ENCODE measurements at places on chromosomes 11 and 22.
A peak's percentile ranks its signal among the peaks of the same experiment; 100 is the strongest.

DNA sequence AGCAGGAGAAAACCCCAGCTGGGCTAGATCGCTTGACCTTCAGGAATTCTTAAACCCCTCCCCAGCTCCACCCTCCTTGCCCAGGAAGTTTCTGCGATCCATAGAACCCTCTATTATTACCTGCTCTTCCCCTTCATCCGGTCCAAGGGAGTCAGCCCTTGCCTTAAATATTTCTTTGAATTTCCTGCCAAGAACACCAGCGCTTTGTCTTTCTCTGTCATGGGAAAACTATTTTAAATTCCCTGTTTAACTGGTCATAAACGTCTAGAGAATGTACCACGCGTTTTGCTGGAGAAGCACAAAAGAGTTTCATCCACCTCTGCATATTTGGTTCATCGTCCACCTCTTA lies 496 bp upstream of the TRAF6 start:
- no peak for DNase-seq

DNA sequence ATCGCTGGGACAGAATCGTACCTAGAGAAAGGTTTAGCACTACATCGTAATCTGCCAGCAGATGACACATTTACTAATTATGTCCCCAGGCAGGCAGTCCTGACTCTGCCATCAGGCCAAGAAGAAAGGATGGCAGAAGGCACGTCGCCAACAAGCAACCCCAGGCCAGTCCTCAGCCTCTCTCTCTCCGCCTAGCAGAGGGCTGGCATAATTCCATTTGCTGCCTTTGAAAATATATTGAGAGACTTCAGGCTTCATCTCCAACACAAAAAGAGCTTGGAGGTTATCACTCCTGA lies 1517.0 kb downstream of the TBC1D22A start:
- no peak for DNase-seq

GRCh38 chr22:45709866-45710265 lies 38.2 kb downstream of the ATXN10 start:
- DNase-seq: no peak

DNA sequence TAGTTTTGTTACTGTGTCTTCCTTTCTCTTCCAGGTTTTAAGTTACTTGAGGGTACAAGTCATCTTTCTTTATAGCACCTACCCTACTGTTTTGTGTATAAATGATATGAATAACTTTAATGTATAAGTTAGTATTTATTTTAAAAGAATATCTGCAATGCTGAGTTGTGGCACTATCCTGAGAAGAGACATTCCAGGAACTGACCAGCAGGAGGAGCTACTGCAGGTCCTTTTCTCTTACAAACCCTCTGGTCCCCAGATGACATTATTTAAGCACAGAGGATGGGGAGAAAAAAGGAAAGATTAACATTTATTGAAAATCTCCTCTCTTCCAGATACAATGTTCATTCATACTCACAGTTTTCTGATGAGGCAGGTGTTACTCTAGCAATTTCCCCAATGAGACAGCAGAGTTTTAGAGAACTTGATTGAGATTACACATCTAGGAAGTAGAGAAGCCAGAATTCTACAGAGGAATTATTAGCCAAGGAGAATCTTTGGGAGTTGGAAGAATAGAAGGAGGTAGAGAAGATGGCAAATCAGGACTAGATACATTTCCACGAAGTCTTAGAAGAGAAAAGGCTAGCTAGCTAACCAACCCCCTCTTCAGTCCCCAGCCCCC lies 541.2 kb upstream of the API5 start:
- DNase-seq: no peak

- no peak for DNase-seq
Measured at GRCh38 chr11:7208391-7208790, 43.3 kb upstream of the SYT9 start.

DNA sequence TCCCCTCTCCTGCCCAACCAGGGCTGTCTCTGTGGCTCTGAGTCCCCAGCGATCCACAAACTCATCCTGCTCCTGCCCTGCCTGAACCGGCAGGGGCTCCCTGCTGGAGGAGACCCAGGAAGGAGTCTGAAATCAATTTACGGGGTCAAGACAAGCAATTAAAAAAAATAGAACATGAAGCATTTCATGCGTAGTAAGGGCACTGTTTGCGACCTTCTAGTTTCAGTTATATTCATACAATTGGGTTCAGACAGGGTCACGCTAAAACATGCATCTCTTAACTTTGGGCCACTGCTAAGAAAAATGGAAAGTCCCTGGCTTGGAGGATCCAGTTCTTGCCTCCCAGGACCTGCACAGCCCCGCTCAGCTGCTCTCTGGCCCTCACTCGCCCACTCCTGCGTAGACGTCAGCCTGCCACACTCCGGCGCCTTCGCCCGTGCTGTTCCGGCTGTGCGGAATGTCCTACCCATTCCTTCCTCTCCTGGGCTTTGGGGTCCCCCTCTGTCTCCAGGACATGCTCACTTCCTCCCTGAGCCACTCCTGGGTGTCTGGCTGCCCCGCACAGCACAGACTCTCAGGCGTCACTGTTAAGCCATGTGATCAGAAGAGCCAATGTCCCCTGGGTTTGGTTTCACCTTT lies 12.8 kb downstream of the NFAM1 start:
- no peak for DNase-seq

DNA sequence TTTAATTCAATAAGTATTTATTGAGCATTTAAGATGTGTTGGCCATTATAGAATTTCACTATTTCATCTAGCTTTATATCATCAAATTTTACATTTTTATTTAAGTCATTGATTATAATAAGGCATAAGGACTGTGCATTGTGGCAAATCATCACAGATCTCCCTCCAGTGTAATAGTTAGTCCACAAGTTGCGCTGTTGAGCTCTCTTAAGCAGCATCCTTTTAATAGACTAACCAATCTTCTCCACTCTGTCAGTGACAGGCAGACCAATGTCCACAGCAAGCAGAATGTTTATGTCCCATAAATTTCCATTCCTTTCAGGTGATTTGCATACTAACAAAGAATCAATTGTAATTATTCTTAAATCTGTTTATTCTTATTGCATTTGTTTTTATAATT lies 595.3 kb upstream of the CCDC90B start:
- no peak for DNase-seq

DNA sequence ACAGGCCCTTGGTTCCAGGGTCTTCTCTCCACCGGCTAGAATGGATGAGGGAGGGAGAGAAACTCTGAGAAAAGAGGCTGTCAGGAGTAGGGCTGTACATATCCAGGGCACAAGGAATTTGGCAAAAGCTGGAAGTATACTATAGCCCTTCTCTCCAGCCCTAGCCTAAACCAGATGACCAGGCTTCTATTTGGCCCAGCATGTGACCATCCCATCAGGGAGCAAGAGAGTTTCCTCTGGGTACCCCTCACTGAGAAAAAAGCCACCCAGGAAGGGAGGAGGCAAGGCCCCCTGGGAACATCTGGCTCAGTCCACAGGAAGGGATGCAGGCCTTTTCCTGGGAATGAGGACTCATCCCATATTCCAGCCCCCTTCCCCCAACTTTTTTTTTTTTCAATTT lies 8.3 kb downstream of the CD44 start:
- no peak for DNase-seq

DNA sequence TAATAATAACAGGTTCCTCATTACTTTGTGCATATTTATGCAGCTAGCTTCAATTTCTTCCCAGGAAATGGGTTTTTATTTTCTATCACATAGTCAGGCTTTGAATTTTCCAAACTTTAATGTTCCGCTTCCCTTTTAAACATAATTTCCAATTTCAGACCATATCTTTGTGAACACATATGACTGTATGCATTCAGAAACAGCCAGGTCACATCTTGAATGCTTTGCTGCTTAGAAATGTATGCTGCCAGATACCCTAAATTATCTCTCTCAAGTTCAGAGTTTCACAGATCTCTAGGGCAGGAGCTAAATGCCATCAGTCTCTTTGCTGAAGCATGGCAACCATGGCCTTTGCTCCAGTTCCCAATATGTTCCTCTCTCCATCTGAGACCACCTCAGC lies 2203.8 kb downstream of the LRRC4C start:
- no peak for DNase-seq

GRCh38 chr22:34973016-34973415 lies 92.9 kb upstream of the ISX start:
- no peak for DNase-seq

GRCh38 chr11:5486003-5486402 lies 2.5 kb upstream of the OR52D1 start:
- DNase-seq: no peak

- DNase-seq: no peak
Measured at GRCh38 chr22:19992481-19992911, 24.1 kb downstream of the ARVCF start.

DNA sequence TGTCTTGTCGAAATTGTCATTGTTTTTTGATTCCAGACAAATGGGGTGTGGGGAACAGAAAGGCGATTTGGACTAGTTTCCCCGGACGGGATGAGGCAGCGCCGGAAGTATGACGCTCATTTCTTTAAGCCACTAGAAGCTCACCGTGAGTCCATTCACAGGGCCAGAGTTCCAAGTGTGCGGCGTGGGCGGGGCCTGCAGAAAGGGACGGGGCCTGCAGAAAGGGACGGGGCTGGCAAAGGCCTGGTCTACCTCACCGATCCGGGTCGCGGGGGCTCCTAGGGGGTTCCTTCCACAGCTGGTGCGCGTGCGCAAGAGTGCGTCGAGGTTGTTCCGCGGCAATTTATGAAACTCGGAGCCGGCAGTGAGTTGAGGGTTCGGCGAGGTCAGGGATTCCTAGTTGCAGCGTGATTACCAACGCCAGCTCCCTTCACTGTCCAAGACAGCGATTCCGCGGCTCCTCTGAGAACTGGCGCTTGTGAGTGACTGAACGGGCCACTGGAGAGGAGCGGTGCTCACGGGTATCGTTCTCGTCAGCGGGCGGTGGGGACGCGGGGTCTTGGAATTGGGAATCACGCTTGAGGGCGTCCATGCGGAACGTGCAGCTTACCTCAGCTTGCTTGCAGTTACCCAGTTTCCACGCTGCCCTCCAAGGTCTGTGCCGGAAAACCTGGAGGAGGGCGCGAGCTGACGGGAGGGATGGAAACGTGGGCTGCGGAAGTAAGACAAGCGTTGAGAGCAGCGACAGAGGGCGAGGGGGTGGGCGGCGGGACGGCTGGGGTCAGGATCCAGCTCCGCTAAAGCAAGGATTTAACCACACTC lies at the start of gene ZNF215:
Gene ZNF215, plus strand, starts transcription at position 219 of the 822 bp plus-strand sequence. CDS start 5,847 bp downstream, outside the sequence.
- DNase-seq: peak; percentile 47

- DNase-seq: no peak
Measured at GRCh38 chr11:126748100-126748791, 252.3 kb downstream of the KIRREL3 start.

DNA sequence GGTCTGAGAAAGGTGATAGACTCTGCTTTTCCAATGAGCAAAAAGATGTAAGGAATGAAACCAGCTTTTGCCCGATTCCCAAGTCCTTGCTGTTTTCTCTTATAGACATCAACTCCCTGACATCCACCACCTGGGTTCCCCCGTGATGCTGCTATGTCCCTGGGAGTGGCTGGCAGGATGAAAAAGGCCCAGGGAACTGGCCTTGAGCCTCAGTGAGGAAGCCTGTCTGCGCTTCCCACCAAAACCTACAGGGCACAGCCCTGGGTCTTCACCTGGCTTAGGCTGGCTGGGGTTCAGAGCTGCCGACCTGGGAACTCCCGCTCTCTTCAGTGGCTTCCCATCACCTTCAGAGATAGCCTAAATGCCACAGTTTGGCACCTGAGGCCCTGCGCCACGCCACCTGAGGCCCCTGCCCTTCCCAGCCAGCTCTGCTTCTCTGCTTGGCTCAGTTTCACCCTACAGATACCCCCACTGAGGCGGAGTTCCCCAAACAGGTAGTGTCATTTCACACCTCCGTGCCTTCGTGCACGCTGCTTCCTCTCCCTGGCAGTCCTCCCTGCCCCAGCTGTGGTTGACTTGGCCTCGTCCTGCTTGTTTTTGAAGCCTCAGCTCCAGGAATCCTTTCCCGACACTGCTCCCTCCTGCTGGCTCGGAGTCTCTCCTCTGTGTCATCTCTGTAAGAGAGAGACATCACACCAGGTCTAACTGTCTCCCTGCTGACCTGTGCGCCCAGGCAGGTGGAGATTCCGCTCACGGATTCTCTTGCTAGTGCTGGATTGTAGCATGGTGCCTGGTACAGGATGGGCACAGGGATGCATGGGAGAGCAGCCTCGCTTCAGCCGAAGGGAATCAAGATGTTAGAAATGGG lies 10.7 kb downstream of the SLC37A2 start:
- no peak for DNase-seq

GRCh38 chr11:108609682-108610081 lies 16.1 kb upstream of the EXPH5 start:
- no peak for DNase-seq

- no peak for DNase-seq
Measured at GRCh38 chr11:115215694-115216617, 288.3 kb downstream of the CADM1 start.

GRCh38 chr11:12865863-12866595 lies 143.1 kb upstream of the RASSF10 start:
- no peak for DNase-seq

- no peak for DNase-seq
Measured at GRCh38 chr11:97614606-97615005, 1224.8 kb downstream of the JRKL start.

DNA sequence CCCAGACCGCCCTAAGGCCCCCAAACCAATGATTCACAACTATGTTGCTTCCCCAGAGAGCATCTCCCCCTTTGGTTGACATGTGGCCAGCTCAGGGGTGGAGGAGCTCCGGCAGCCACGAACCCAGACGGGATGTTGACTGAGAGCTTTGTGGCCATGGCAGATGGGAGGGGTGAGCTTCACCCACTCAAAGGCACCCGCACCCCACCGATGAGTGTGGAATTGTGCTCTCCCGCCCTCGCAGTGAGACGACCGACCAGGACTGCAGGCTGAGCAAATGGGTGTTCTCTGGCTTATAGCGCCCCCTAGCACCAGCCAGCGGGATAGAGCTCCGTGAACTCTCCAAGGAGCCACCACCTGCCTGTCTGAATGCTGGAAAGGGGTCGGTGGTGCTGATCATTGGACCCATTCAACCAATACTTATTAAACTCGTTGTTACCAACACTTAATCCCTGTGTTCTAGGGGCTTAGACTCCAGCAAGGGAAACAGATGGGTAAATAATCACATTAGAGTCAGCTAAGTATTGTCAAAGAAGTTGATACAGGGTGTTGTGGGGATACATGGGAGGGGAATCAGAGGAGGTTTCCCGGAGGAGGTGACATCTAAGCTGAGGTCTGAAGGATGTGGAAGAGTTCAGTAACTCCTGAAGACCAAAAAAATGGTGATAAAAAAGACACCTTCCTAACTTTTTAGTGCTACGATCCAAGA lies 4.5 kb upstream of the TIMP3 start:
- DNase-seq: peak; percentile 23

- peak; percentile 96 for DNase-seq
Measured at GRCh38 chr11:66616379-66617154, at the start of gene RBM14. RBM14 (plus strand) TSS chr11:66616630; CDS start chr11:66616721, 91 bp downstream.

GRCh38 chr11:76800466-76801200 lies 17.5 kb downstream of the TSKU start:
- no peak for DNase-seq

- no peak for DNase-seq
Measured at GRCh38 chr11:46296528-46297448, 19.3 kb downstream of the CREB3L1 start.

- DNase-seq: no peak
Measured at GRCh38 chr11:109853156-109853776, 239.9 kb upstream of the ZC3H12C start.

DNA sequence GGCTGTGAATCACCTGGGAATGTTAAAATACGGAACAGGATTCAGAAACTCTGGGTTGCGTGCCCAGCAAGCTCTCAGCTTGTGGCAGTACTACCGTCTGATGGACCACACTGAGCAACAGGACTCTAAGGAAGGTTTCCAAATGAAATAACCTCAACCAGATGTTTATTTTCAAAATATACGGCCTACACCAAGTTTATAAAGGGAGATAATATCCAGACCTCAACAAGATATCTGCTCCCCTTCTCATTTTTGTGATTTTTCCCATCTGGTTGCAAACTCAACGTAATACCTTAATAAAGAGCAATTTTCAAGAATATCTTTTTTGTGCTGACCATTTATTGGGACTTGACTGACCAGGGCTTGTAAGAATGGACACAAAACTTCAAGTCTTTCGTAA lies 49.4 kb downstream of the SLC25A17 start:
- DNase-seq: no peak

Data from stimulated activated CD8-positive, alpha-beta memory T cell treated with anti-CD3 and anti-CD28 coated beads, Interleukin-2, amount 100 ng/mL, for 48 hours (primary cell).